NCI-H1417 (cell line): ENCODE measurements at places on chromosomes 11 and 22.

- DNase-seq = no peak
These were observed 104.2 kb downstream of the SCN3B start for GRCh38 chr11:123549926-123550917.

GRCh38 chr11:126646701-126647557 lies 291.4 kb downstream of the ST3GAL4 start:
- DNase-seq = no peak

DNA sequence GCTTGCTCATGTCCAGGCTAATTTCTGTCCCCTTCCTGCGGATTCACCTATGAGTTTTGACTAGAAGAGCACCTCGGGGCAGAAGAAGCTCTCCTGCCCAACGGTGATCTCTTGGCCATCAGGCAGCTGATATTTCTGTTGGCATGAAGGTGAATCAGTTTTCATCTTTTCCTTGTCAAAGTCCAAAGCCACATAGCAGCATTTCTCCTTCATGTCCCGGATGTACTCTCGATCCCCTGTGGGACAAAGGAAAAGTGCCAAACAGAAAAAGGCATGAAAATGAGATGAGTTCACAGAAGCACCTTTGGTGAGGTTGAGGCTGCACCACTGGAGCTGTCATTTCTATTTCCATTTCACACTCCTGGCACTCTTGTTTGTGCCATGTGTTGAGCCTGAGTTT lies 56.8 kb downstream of the DHCR7 start:
- no peak for DNase-seq

- peak; percentile 45 for DNase-seq
These were observed 65.3 kb downstream of the ARL14EP start for GRCh38 chr11:30387891-30388861.

GRCh38 chr11:27012234-27012921 lies 18.5 kb downstream of the FIBIN start:
- DNase-seq = no peak

GRCh38 chr11:112343368-112344039 lies 82.8 kb upstream of the PLET1 start:
- peak; percentile 19 for DNase-seq

- DNase-seq = peak; percentile 64
These were observed 67.1 kb upstream of the SLN start for GRCh38 chr11:107778839-107779517.

DNA sequence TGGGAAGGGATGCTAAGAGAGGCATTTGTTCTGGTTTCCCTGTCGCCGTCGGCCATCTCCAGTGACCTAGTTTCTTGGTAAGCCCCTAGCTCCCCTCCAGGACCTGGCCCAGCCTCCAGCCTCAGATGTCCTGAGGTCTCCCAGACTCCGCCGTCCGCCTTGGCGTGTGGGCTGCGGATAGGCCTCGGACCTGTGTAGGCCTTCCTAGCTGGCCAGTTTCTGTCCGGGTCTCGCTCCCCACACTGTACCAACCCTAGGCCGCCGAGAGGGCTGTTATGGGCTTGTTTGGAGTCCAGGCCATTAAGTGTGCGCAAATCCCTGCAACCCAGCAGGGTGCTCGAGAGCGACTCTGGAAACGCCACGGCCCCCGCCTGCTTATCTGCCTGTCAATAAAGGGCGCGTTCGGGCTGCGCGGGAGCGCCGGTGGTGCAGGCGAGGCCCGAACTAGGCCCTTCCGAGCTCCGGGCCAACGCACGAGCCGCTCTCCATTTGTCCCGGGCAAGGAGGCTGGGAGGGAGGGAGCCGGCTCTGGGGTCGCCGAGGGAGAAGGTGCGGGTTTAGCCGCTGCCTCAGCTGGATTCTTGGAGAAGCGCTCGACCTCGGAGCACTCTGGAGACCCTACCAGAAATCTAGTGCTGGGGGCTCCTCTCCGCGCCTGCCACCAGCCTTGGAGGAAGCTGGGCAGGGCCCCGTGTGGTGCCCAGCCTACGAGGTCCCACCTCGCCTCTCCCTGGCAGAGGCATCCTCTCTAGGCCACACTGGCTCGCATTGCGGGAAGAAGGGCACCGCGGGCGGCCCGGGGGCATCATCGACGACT lies 8.7 kb upstream of the PAX6 start:
- DNase-seq = no peak
